ENCODE measurements at places on chromosomes 7 and 10. TPM values are rescaled to one million over a fixed set of nuclear protein-coding genes. Genes with fewer than 3 reads are reported as not detected.

DNA sequence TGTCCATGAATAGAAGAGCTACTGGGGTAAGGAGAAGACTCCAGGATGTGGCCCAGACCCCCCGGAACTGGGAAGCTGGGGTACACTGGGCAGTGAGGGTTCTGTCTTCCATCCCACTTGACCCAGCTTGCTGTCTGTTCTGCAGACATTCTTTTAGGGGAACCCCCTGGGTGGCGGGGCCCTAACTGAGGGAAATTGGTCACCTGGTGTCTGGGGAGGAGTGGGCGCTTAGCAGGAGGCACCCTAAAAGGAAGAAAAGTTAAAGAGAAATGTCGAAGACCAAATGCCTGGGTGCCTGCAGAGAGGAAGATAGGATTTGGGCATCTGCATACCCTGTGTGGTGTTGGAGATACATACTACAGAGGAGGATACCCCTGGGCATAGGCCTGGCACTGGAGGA lies 1.0 kb downstream of the AP1S1 start:
- H3K36me3 ChIP-seq = peaks cover 19% of the 10 kb centered on the region
- peaks cover 9% of the 10 kb centered on the region for H3K4me1 ChIP-seq
- peak overlapping the region; percentile 80 for H3K4me3 ChIP-seq
- DNase-seq = no peak
- H3K27ac ChIP-seq = no peak overlapping the region
- H3K27me3 ChIP-seq = peaks cover 3% of the 10 kb centered on the region

DNA sequence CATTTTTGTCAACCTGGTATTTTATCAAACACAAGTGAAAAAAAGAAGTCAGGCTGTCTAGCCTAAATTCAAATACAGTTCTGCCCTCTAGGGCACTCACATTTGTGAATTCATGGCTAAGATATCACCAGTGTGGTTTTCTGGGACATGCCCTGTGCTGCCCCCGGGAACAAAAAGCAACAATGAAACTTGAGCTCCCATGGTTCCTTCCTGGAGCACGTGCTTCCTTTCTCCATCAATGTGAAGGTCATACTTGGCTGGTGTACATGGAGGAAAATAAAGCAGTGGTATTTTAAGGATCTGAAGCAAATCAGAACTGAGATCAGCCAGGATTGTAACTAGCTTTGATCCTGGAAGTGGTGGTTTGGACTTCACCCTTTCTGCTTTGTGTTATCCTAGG lies 128.9 kb upstream of the FRMD4A start:
- H3K27ac ChIP-seq = no peak overlapping the region
- H3K36me3 ChIP-seq = no peaks in the 10 kb centered on the region
- DNase-seq = no peak
- no peak overlapping the region for H3K4me3 ChIP-seq
- no peaks in the 10 kb centered on the region for H3K4me1 ChIP-seq

GRCh38 chr10:44379907-44380306 lies 5.0 kb downstream of the CXCL12 start:
- H3K4me3 ChIP-seq = no peak overlapping the region
- H3K36me3 ChIP-seq = peaks cover 57% of the 10 kb centered on the region
- no peaks in the 10 kb centered on the region for H3K27me3 ChIP-seq
- H3K27ac ChIP-seq = no peak overlapping the region

GRCh38 chr10:73816917-73817729 lies 5.7 kb upstream of the NDST2 start:
- DNase-seq = no peak
- H3K27me3 ChIP-seq = no peaks in the 10 kb centered on the region
- H3K27ac ChIP-seq = no peak overlapping the region
- peaks cover 29% of the 10 kb centered on the region for H3K36me3 ChIP-seq
- H3K4me3 ChIP-seq = no peak overlapping the region

DNA sequence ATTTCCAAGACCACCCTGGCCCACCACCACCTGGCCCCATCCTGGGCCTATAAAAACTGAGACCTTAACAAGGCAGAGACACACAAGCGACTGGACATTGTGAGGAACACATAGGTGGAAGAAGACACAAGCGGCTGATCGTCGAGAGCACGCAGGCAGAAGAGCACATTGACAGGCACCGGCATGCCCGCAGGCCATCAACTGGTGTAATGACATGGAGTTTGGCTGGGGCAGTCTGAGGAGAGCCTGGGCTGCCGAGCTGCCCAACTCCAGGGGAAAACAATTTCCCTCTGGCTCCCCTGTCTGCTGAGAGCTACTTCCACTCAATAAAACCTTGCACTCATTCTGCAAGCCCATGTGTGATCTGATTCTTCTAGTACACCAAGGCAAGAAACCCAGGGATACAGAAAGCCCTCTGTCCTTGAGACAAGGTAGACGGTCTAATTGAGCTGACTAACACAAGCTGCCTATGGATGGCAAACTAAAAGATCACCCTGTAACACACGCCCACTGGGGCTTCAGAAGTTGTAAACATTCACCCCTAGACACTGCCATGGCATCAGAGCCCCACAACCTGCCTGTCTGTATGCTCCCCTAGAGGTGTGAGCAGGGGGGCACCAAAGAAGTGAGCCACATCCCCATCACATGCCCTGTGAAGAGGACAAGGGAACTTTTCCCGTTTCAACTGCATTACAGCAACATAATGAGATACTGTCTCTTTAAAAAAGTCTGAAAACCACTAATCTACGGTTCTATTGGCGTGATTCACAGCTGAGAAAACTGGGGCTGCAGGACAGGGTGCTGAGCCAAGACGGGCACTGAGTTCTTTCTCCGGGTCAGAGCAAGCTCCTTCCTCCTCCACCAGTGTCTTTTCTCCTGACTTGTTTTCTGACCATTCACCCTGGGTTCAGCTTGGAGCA lies 18.5 kb upstream of the TNS3 start:
- DNase-seq = no peak
- H3K27me3 ChIP-seq = no peaks in the 10 kb centered on the region

DNA sequence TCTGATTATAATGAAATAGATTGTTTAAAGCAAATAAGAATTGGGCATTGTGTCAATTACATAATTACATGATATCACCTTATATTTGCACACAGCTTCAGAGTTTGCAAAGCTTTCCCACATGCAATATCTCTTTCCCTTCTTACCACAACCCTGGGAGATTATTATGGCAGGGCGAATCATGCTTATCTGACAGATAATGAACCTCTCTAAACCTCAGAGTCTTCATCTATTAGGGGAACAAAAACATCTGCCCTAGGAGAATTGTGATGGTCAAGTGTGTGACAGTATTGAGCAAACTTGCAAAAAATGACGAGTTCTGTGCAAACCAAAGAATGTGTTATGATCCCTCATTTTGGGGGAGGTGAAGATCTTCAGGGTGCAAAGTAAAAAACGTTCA lies 90.0 kb downstream of the MYOF start:
- no peaks in the 10 kb centered on the region for H3K27me3 ChIP-seq
- no peaks in the 10 kb centered on the region for H3K36me3 ChIP-seq
- no peak for DNase-seq
- no peak overlapping the region for H3K4me3 ChIP-seq
- H3K27ac ChIP-seq = no peak overlapping the region

RAB19 gene
- not detected for total RNA-seq
